ENCODE measurements at places on chromosomes 1 and 21.
A peak's percentile ranks its signal among the peaks of the same experiment; 100 is the strongest.

DNA sequence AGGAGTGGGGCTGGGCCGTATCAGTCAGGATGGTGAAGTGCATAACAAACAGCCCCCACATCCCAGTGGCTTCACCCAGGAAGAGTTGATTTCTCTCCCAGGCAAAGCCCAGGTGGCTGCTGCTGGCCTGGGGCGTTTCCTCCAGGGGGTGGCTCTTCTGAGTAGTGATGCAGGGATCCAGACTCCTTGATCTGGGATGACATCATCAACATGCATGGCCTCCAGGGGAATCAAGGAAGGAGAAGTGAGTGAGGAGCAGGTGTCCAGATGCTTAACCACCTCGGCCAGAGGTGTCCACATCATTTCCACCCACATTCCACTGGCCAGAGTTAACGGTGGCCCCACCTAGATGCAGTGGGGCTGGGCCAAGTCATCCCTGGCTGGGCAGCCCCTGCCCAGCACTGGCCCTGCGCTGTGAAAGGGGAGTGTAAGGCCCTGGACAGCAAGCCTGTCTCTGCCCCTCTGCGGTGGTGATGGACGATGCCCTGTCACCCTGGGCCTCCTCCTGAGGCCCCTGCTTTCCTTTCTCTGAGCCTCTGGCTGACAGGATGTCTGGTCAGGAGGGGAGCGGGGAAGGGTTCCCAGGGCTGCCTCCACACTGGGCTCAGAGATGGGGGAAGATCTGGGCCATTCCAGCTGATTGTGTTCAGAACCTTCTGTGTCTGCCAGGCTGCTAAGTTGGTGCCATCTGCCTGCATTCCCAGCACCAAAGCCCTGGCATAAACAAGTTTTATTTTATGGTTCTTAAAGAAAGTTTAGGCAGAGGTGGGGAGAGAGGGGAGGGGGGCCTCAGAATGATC is 598.2 kb downstream of the MATN1 start:
- no peak for DNase-seq

DNA sequence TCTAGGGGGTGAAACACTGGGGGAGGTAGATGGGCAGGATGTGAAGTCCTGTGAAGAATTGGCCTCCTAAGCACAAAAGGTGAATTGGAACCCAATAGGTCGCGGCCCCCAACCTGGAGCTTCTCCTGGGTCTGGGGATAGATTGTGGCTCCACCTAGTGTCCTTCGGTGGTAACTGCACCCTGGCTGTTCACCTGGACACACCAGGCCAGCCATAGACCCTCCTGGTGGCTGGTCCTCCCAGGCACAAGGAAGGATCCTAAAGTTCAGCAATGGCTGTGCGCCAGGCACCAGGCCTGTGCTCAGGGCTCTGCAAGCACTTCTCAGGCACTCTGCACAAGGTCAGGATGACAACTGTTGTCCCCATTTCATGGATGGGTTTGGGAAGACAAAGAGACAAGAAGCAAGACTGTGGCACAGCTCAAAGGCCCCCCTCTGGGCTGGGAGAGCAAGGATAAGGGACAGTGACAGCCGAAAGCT is 13.5 kb downstream of the ESPN start:
- DNase-seq = peak; percentile 55

GRCh38 chr1:58356402-58356801 is 190.1 kb downstream of the OMA1 start:
- DNase-seq = no peak

GRCh38 chr1:227884370-227885134 is 63.2 kb downstream of the WNT9A start:
- DNase-seq = no peak

DNA sequence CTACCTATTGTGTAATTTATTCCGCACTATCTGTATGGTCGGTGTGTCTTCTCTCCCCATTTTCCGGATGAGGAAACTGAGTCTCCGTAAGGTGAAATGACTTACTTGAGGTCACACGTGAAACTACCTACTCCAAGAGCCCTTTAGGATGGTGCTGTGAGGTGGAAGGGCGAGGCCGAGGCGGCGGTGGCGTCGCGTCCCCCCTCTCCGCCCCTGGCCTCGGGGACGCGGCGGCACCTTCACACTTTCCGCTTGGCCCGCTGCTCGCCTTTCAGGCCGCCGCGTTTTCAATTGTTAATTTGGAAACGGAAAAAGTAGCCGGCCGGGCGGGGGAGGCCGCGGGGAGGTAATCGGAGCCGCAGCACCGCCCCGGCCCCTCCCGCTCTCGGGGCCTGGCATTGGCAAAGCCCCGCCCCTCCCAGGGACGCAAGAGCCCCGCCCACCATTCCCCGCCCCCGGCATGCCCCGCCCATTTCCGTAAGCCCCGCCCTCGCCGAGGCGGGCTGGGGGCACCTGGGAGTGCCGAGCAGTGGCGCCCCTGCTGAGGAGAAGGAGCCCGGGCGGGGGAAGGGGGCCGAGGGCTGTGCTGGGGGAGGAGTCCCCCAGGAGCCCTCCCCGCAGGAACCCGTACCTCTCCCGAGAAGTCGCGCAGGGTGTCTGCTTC is 18.6 kb downstream of the KCNQ4 start:
- DNase-seq = peak; percentile 48

DNA sequence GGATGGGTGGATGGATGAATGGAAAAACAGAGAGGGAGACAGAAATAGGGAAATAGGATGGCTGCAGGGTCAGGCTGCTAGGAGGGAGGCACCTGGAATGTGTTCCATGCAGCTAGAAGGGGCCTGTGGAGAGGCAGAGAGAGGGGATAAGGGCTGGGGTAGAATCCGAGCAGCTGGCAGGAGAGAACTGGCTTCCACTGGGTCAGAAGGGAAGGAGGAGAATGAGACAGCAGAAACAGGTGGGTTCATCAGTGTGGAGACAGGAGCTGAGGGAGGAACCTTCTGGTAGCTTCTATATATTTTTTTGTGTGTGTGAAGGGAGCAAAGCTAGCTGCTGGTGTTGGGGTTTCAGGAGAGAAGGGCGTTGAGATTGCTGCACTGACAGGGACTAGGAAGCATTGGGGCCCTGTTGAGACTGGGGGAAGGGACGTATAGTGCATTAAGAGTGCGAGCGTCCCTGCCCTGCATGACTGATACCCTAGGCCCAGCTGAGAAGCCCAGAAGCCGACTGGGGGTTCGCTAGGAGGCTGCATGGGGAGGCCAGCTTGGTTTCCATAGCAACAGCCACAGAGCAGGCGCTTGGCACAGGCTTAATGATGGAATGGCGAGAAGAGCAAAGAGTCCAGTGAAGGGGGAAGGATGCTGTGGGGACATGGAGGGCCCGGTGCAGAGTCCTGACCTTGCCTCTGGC is 14.8 kb upstream of the KIF21B start:
- no peak for DNase-seq

DNA sequence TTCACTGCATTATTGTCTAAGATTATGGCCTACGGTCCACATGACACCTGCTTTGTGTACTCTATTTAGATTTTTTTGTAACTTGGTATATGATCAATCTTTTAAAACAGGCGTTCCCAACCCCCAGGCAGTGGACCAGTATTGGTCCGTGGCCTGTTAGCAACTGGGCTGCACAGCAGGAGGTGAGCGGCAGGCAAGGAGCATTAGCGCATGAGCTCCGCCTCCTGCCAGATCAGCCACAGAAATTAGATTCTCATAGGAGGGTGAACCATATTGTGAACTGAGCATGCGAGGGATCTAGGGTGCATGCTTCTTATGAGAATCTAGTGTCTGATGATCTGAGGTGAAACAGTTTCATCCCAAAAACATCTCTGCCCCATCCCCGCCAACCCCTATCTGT is 228.4 kb upstream of the NR5A2 start:
- DNase-seq = no peak

DNA sequence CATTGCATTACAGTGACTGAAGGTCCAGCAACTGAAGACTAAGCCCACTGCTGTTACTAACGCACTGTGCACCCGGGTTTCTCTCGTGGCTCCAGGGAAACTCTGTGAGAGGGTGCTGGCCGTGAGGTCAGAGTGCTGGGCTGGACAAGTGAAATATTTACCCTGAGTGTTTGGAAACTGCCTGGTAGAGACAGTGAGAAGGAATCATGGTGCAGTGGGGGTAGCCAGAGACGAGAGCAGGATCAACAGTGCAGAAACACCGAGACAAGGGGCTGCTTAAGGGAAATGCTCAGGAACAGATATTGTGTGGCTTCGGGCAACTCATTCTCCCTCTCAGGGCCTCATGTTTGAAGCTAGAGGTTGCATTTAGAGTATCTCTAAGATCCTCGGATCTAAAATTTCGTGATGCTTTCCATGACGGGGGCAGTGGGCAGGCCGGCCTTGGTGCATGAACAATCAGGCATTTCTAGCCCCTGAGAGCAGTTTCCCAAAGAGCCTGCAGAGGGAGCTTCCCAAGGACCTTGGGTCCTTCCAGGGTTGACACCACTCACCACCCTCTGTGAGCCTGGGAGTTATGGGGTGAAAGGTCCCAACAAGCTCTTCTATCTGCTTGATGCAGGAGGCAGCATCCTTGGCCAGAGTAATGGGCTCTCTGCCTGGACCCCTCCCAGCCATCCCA is 9.7 kb downstream of the CD2 start:
- no peak for DNase-seq

GRCh38 chr1:201603613-201604232 is 64.8 kb downstream of the NAV1 start:
- peak; percentile 67 for DNase-seq

DNA sequence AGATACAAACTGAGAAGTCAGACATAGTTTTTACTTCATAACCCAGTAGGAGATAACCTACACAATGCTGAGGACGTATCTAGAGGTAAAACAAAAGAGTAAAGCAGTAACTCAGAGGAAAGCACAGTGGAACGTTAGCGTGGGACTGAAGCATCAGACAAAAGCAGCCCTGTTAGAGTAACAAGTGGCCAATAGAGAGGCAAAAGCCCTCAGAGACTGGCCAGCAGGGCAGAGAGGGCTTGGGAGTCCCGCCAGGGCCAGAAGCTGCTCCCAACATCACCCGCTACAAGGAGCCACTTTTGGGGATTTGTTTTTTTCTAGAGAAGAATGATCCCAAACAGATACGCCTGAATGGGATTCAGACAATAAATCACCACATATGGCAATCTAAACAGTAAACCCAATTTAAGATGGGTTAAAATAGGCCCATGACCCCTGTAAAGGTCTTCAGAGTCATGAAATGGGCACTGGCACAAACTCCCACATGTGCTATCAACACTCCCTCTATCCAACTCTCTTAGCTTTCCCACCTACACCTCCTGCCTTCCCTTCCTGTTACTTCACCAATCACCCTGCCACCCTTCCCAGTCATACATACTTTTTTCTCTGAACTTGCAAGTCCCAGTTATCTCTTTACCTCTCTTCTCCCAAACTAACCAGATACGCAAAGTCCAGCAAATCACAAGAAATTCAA is 17.2 kb downstream of the TADA1 start:
- DNase-seq = no peak

DNA sequence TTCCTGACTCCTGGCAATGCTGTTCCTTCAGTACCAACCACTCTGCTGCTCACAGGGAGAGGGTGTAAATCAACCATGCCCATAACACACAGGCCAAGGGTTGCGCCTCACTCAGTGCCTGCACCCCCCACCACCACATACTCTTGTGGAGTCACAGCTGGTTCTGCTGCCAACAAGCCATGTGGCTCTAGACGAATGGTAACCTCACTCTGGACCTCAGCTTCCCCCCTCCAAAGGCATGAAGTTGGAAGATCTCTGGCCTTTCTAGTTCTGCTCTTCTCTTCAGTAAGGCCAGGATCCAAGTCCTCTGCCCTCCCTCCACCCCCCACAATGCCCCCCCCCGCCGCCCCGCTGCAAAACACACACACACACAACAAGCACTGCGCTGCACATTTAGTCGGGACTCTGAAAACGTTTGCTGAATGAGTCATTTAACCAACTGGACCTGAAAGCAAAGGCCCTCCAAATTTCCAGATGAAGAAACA is 1.7 kb upstream of the GLIS1 start:
- DNase-seq = peak; percentile 76

DNA sequence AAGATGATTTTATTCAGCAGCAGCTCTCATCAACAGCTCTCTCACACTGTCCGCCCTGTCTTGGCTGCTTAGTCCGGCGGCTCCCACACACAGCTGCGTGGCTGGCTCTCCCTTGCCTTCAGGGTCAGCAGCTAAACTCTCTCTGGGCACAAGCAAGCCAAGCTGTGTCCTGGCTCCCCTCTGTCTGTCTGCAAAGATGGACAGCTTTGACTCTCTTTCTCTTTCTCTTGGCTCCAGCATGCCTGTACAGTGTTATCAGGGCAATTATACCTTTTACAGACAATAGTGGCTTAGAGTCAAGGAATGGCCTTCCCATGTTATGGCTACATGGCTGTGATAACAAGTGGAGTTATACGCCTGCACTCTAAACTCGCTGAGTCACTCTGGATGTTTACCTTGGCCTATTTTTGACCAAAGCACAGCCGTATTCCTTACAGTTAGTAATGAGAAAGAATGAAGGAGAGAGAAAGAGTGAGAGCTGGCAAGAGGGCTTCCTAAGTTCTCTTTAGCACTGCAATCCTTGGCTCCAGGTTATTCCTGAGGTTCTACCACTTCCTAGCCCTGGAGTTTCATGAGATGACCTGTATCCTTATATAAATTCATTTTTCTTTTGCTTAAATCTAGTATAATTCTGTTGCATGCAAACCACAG is 59.9 kb upstream of the ZSWIM5 start:
- peak; percentile 95 for DNase-seq

DNA sequence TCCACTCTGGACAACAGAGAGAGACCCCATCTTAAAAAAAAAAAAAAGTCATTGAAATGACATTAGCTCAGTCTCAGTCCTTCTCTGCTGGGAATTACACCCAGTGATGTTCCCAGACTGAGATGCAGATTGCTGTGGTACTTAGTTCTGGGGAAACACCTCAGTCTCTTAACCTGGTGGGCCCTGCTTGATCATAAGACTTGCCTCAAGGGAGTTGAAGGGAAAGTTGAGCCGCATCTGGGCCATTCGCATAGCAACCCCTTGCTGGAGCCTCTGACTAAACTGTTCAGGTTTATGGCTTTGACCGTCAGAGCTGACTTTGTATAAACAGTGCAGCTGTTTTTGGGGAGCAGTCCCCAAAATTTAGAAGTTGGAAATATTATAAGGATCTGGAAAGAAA is 13.4 kb downstream of the FCRL4 start:
- DNase-seq = no peak

- DNase-seq = peak; percentile 2
Observed at GRCh38 chr1:176466514-176466913, 3.5 kb downstream of the PAPPA2 start.

GRCh38 chr1:52142220-52143183 is 613 bp downstream of the ZFYVE9 start:
- DNase-seq = peak; percentile 56

- peak; percentile 89 for DNase-seq
Observed at GRCh38 chr1:15028102-15028501, 125.4 kb upstream of the TMEM51 start.

DNA sequence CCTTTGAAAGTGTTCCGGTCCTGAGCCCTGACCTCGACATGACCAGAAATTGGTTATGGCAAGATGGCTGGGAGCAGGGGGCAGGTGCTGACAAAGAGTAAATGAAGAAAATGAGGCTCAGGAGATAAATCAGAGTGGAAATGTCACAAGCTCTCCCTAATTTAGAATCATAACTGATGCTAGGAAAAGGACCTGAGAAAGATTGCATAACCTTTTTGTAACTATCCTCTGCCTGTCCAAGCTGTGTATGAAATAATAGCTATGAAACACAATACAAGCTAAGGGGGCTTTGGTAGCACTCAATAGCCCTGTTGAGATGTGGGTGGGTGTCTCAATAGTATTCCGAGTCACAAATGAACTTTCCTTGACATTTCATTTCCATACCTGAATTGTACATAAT is 12.9 kb upstream of the NOS1AP start:
- DNase-seq = no peak
